AG10803 (cell line): ENCODE measurements at places on chromosomes 1 and 21.

GRCh38 chr21:16554503-16554902 lies 824.7 kb downstream of the USP25 start:
- DNase-seq = no peak

- DNase-seq = no peak
These were observed 25.2 kb downstream of the IL12RB2 start for GRCh38 chr1:67332653-67333529.

GRCh38 chr21:45898028-45898350 lies 83.6 kb upstream of the COL6A1 start:
- DNase-seq = no peak

GRCh38 chr1:75174031-75174760 lies 40.0 kb downstream of the LHX8 start:
- no peak for DNase-seq

GRCh38 chr1:26021647-26022403 lies at the start of gene EXTL1:
TSS of gene EXTL1 (plus strand) at chr1:26021775. CDS start at chr1:26022647, 872 bp downstream.
- no peak for DNase-seq
